ENCODE measurements at places on chromosomes 13 and 19. TPM values are rescaled to one million over a fixed set of nuclear protein-coding genes. Genes with fewer than 3 reads are reported as not detected.

GRCh38 chr19:4916292-4917082, 7.2 kb downstream of the UHRF1 start:
- DNase-seq, result no peak

- no peak for DNase-seq
These were observed 22.8 kb downstream of the TSHZ3 start for GRCh38 chr19:31326329-31327028.

DNA sequence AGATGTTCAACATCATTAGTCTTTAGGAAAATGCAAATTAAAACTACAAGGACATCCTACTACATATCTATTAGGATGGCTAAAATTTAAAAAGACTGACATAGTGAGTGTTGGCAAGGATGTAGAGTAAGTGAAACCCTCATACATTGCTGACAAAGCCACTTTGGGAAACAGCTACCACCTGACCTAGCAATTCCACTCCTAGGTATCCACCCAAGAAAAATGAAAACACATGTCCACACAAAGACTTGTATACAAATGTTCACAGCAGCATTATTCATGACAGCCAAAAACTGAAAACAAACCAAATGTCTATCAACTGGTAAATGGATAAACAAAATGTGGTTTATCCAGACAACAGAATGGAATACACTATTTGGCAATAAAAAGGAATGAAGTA, 51.7 kb upstream of the DOCK9 start:
- no peak for DNase-seq

DNA sequence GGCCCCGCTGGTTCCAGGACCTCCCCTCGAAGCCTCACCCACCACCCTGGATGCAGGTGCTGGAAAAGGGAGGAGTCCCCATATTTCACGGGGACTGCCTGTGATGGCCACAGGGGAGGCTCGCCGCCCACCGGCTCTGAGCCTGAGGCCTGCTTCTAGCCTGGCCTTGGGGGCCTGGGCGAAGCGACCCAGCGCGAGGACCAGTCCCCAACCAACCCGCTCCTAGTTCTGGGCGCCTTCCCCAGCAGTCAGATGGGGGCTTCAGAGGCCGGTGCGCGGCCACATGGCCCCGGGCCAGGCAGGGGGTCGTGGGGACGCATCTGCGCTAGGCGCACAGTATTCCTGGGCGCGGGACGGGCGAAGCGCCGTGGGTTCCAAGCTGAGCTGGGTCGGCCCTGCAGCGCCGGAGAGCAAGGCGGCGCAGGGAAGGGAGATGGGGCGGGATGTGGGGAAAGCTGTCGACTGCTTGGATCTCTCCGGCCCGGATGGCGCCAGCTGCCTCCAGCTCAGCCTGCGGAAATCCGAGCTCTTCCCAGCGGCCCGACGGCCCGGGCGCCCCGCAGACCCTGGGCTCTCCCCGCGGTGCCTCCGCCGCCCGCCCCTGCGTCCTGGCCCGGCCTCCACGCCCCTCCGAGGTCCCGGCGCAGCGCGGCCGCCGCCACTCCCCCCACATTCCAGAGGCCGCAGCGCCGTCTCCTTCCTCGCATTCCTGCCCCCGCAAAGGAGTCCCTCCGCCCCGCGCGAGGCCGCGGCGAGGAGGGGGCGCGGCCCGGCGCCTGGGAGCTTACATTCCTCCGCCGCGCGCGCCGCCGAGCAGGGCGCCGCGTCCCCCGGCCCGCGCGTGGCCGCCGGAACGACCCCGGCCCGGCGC, at the start of gene WTIP:
Gene WTIP, plus strand, starts transcription at position 788 of the 871 bp plus-strand sequence. CDS start 217 bp downstream, outside the sequence.
- DNase-seq, result no peak

GRCh38 chr19:13782537-13782936, 8.3 kb downstream of the C19orf53 start:
- no peak for DNase-seq

DNA sequence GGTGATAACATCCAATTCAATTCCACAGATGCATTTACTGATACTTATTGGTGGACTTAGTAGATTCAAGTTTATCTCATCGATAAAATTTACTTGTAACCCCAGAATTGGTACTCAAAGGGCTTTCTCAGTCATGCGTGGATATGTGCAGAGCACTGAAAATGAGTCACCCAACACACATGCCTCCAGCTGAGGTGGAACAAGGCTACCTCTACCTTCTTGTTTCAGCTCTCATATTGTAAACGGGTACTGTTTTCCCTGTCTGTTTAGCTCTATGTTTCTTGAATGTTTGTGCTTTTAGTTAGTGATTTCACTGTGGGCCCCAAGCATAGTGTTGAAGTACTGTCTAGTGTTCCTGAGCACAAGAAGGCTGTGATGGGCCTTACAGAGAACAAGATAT, 1.5 kb downstream of the LRRC63 start:
- no peak for DNase-seq

DNA sequence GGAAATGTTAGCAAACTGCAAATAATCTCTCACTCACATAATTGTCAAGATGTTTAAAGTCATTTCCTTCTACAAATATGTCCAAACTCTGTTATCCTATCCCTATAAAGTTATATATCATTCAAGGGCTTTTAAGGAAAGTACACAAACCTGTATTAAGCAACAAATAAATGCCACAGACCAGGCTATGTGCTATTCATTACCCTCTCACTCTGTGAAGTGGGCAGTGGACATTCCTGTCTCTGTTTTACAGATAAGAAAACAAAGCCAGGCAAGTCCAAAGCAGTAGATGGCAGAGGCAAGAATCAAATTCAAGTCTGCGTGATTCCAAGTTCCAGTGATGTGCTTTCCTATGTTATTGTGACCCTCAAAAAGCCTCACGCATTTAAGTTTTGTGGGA, 140.6 kb downstream of the LHFPL6 start:
- no peak for DNase-seq

ADGRE3 gene
- total RNA-seq, result not detected

SPACA4 gene
- total RNA-seq, result not detected

KLF12 gene
- total RNA-seq, result 6.1 TPM

ZNF146 gene
- total RNA-seq, result 46.2 TPM
